ENCODE measurements at places on chromosomes 13 and 19.

- no peak for DNase-seq
Observed at GRCh38 chr19:1062387-1063029, 4.5 kb upstream of the ARHGAP45 start.

DNA sequence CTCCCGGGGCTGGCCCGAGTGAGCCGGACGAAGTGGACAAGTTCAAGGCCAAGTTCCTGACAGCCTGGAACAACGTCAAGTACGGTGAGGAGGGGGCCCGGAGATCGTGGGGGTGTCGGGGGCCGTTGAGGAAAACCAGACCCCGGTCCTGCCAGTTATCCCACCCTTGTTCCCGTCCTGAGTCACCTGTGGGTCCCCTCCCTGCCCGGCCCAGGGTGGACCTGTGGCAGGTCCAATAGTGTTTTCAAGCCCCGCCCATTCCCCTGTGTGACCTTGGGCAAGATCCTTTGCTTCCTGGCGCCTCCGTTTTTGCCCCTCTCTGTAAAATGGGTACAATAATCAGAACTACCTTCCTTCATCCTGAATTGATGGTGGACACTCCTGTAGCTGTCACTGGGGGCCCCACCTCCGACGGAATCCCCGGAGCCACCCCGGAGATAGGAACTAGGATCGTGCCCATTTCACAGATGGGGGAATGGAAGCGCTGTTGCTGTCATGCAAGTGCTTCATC is 593 bp downstream of the ATG4D start:
- no peak for DNase-seq

- no peak for DNase-seq
Observed at GRCh38 chr19:13339869-13340268, 166.4 kb downstream of the CACNA1A start.

DNA sequence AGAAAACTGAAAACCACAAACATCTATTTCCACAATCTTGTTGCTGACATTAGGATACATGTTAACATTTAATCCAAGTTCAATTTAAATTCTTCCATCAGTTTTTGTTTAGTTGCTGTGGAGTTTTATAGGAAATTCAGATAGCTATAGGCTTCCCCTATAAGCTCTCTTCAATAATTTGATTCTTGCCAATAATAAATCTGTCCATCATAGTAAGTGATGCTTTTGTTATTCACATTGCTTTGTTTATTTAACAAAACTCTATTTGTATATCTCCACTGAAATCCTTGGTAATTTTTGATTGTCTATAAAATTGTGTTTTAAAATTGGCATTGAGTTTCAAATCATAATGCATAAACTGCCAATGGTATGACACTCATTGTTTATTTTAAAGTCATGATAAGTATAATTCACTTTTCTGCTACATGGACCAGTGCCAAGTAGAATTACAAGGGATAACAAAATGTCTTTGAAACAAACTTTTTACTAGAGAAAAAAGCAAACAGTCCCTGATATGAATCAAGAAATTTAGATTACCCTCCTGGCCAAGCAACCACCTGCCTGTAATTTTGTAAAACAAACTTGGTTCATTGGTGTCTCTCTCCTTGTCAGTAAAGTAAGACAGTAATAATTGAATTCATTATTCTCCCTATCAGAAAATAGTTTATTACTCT is 577.3 kb upstream of the GPC6 start:
- DNase-seq, result no peak

DNA sequence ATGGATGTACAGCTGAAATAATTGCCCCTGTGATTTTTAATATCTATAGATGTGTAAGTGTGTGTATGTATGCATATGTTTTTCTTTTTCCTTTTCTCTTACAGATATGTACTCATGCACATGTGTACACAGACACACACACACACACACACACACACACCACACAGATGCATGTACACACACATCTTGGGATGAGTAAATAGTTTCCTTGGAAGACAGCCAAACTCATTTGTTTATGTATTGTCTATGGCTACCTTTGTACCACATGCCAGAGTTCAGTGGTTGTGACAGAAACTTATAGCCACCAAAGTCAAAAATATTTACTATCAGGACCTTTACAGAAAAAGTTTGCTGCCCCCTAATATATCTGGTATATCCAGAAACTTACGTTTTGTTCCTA is 192.6 kb downstream of the MAB21L1 start:
- DNase-seq, result no peak

GRCh38 chr13:76874479-76874878 is 11.7 kb downstream of the KCTD12 start:
- no peak for DNase-seq

GRCh38 chr19:43430142-43430710 is 15.5 kb downstream of the TEX101 start:
- DNase-seq, result no peak

GRCh38 chr19:35812220-35813042 is at the start of gene PRODH2:
Gene PRODH2, minus strand, starts transcription at chr19:35812845. Its CDS starts 40 bp downstream, at chr19:35812805.
- no peak for DNase-seq

DNA sequence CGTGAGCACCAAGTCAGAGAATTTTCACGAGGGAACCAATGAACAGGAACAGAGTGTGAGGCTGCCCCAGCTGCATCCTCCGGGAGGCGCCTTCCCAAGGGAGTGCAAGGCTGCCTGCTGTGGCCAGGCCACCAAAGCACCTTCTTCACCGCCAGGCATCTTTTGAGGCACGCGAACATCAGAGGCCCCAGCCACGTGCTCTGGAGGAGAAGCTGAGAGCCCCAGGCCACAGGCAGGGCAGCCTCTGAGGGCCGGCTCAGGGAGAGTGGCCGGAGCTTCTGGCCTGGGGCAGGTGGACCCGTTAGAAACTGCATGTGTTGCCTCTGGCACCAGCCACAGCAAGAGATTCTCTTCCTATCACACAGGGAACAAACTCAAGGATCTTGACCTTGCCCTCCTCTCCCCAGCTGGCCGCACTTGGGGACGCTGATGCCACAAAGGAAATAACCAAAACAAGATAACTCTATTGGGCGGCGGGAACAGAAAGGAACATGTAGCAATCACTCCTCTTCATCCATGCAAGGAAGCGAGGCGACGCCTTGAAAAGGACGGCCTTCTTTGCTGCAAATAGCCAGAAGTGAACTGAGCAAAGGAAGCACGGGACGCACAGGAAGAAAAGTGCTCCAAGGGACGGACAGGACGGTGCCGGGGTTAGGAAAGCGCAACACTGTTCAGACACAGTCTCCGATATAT is 19.9 kb downstream of the GAS6 start:
- no peak for DNase-seq

- peak; percentile 71 for DNase-seq
Observed at GRCh38 chr19:10230861-10231611, at the start of gene S1PR2. Gene S1PR2, minus strand, starts transcription at chr19:10231331. Its CDS starts 6,426 bp downstream, at chr19:10224905.

- DNase-seq, result no peak
Observed at GRCh38 chr19:50553134-50553703, 15.0 kb downstream of the LRRC4B start.

DNA sequence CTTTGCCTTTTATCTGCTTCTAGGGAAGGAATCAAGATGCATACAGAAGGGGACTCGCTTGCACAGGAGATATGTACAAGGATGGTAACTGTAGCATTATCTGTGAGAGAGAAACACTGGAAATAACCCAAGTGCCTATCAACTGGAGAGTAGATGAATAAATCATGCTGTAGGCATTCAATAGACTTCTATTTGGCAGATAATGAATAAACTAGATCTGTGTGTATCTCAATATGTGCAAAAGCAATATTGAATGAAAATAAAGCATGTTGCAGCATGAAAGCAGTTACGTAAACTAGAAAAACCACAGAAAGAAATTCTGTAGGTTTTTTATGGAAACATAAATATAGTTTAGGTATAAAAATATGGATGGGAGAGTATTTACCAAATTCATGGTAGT is 38.6 kb upstream of the RGCC start:
- DNase-seq, result no peak

Data from T-helper 2 cell treated with Interferon-gamma antibody and Interleukin-4, amounts not matched to agents 5 μg/mL and 100 μg/mL, for 36 hours (primary cell).